ENCODE measurements at places on chromosomes 11 and 22.

DNA sequence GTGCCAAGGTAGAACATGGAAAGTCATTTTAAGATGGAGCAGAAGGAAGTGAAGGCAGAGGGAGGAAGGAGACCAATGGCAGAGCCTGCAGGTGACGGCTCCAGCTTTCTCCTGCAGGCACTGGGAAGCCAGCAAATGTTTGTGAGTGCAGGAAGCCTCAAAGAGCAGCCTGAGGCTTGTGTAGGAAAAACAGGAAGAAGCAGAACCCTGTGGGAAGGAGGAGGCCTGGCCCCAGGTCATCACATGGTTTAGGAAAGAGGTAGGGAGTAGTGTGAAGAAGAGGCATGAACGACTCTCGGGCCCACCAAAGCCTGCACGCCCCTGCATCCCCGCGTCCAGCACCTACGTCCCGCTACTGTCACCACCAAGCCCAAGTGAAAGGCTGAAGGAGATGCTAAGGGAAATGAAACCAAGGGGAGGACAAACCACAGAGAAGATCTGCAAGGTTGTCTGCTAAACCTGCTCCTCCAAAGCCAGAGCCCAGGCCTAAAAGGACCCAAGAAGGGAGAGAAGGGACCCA, 151.5 kb downstream of the CHST1 start:
- no peak for DNase-seq

- DNase-seq = no peak
Observed at GRCh38 chr11:10436224-10436623, 18.8 kb upstream of the AMPD3 start.

DNA sequence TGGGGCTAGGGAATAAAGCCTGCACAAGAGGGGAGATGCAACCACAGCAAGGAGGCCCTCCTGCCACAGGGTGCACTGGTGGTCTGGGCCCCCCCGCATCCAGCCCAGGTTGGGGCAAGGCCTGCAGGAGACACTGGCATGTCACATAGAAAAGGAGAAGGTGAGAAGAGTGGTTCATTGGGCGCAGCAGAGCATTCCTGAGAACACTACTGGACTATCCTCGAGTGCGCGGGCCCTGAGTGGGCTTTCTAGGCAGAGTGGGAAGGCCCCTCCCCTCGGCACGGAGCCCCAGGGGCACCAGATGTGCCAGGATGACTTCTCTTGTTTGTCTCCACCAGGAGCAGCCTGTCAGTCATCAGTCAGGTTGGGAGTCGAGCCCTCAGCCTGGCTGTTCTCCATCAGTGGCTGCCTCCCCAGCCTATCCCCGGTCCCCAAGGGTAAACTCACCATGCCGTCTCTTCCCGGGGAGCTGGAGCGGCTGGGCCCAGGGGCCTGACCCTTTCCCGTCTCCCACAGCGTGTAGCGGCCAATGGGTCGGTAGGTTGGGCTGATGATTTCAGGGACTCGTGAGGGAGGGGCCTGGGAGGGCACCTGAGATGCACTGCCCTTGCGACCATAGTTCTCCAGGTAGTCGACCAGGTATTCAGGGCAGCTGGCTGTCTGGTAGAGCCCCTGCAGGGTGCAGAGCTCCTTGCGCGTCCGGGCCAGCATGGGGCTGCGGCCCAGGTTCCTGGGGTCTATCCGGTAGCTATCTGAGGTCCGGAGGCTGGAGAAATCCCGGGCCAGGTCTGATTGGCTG, 9.0 kb downstream of the USP2 start:
- no peak for DNase-seq

GRCh38 chr11:2464451-2465165, 19.8 kb downstream of the KCNQ1 start:
- no peak for DNase-seq

- no peak for DNase-seq
Observed at GRCh38 chr22:48579043-48579927, 1248.4 kb downstream of the BRD1 start.

DNA sequence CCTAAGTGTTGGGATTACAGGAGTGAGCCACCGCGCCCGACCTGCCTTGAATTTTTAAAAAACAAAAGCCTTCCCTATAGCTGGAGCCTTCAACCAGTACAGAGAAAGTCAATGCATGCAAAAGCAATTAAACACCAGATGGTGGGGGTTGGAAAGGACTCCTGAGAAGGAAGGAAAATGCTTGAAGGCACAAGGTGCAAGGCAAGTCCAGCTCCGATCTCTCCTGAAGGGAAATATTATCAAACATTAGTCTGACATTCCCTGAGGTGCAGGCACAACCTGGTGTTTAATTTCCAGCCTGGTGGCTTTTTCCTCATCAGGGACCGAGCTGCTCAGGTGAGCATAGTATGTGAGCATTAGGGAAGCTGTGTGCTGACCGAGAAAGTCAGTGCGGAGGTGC, 12.9 kb upstream of the RAPSN start:
- peak; percentile 14 for DNase-seq

DNA sequence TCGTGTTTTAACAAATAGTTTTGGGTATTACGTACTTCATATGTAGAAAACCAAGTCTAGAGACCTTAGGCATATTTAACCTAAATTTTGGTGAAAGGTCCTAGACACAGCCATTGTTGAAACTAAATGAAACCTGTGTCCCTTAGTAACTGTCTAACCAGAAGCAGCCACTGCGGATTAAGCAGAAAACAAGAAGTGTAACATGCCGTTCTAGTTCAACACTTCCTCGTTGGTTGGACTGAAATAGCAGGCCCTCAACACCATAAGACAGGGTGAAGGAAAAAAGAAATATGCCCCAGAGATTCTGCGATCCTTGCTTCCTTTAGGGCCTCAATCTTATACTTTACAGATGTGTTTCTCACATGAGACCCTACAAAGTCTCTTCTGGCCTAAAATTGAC, 2.0 kb downstream of the NAA40 start:
- no peak for DNase-seq

DNA sequence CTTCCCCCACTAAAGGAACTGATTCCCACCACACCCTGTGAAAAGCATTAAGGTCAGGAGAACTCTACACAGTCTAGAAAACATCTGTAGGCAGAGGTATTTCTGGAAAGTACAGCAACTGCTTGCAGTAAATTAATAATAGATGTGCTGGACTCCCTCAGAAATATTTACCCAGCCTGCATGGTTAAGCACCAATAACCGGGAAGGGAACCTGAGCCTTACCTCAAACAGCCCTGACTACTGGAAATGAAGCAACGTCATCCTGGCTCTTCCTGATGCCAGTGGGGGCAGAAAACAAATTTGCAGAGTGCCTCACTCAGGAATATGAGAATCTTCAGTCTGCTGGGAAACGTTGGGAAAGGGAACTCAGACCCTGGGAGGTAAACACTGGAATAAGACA, 318.1 kb downstream of the TENM4 start:
- no peak for DNase-seq

DNA sequence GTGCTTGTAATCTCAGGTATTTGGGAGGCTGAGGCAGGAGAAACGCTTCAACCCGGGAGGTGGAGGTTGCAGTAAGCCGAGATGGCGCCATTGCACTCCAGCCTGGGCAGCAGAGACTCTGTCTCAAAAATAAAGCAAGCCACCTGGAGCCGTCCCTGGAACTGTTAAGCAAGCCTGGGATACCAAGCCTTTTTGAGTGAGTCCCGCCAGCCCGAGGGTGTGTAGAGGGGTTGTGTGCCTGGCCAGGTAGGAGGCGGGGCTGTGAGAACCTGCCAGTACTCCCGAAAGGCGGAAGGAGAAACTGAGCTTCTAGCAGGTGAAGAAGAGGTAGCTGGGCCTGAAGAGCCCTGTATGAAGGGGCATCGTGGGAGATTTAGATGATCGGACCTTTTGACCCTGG, 52.4 kb downstream of the TRIOBP start:
- no peak for DNase-seq

GRCh38 chr11:96246718-96247552, 96.1 kb downstream of the MAML2 start:
- DNase-seq = no peak

DNA sequence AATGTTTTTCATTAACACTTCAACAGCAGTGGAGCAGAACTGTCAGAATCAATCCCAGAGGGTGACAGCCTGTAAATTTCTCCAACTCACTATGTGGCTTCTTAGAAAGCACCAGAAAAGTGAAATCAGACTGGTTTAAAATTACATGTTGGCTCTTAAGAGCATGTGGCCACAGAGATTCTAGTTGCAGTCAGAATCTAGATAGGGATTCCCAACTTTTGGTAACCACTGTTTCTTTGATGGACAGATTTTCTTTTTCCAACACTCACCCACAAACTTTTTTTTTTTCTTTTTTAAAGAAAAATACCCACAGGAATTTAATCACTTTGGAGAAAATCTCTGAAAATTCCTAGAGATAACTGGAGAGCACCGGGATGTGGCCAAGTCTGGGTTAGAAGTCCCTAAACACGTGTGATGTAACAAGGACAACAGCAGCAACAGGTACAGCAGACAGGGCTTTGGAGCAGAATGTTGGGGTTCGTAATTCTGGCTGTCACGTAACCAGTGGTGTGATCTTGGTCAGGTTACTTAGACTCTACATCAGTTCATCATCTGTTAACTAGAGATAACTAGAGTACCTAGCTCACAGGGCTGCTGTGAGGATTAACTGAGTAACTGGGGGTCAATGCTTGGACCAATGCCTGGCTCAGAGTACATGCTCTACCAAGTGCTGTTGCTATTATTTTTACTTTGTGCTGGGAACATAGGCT, 100.1 kb downstream of the NAT10 start:
- no peak for DNase-seq

GRCh38 chr11:39412117-39412516, 2047.3 kb downstream of the LRRC4C start:
- DNase-seq = no peak

DNA sequence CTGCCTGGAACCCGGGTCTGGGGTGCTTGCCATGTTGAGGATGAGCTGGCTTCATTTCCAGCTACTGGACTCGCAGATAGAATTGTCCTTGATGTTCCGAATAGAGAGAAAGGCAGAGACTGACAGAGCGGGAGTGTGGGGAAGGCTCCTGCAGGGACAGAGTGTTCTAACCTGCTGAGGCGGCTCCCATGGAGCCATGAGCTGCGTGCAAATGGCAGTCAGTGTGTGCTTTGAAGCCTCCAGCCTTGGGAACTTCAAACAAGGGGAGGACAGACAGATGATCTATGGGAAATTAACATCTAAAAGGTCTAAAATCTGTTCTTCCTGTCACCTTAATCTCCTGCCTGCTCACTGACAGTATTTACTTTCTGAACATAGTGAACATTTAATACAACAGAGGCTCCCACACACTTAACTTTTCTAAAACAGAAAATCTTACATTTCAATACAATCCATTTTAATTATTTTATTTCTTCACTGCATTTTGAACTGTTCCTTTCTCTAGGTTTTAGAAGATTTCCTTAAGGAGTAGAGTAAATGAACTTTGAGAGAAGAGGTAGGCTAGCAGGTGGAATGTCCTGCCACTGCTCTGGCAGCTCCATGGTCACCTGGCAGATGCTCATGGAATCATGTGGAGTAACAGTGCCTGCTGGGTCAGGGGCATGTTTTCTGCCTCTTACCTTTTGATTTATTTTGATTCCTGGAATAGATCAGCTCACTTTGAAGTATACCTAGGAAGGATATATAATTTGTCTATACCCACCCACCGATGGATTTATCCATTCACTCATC, 481.7 kb downstream of the NTM start:
- no peak for DNase-seq

- no peak for DNase-seq
Observed at GRCh38 chr11:92111287-92111686, 113.3 kb upstream of the FAT3 start.

DNA sequence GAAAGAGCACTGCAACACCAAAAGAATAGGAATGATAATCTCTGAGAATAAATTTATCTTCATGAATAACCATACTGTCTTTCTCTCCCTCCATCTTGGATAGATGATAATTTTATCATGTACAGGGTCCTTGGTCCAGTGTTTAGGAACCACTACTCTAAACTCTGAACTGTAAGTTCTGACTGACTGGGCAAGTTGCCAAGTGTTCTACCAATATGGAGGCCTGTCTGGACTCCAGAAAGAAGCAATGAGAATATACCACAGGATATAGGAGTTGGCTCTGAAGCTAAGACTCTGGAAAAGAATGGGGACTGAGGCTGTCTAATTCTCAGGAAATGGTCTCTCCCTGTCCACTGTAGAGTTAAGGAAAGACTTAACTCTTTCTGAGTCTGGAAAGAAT, 1.5 kb downstream of the FHIP1B start:
- no peak for DNase-seq

All from NCI-H524 (cell line).